CD4-positive, alpha-beta T cell treated with Interleukin-17A for 1 hour (primary cell): ENCODE measurements at places on chromosomes 1 and 21.

DNA sequence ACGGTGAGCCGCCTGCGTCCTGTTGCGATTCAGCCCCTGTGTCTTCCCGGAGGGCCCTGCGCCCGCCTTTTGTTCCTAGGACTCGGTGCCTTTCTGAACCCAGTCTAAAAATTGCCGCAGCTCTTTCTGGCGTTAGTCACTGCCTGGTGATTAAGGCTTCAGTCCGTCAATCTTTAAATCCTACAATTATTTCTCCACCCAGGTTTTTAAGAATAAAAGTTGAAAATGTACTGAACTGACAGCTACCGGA is 16.2 kb upstream of the PDXK start:
- DNase-seq, result no peak

- no peak for DNase-seq
Measured at GRCh38 chr1:154707901-154708463, 100.0 kb upstream of the ADAR start.

- no peak for DNase-seq
Measured at GRCh38 chr1:180117764-180118116, 36.9 kb upstream of the QSOX1 start.

GRCh38 chr1:52544665-52545525 is 8.0 kb downstream of the TUT4 start:
- DNase-seq, result no peak

DNA sequence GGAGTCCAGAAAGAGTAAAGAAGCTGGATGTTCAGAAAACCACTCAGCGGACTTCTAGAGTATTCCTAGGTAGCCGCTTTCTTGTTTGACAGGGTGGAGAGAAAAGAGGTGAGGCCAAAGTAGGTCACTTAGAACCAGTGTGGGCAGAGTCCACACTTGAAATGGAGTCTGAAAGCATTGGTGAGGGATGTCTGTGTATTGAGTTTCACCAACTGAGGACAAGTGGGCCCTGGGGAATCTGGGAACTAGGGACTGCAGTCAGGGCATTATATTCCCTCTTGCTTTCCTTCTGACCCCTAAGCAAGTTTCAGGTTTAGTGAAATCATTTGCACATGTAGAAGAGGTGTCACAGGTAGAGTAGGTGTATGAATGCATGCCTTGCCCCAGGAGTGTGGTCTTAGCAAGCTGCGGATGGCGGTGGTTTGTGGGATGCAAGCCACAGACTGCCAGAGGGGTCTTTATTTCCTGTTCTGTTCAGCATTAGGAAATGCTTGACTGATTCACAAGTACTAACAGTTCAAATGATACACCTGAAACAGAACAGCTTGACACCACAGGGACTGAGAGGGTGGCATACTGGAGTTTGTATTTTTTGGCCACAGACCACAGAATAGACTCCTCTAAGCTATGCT is 1.1 kb upstream of the GNG12 start:
- no peak for DNase-seq

DNA sequence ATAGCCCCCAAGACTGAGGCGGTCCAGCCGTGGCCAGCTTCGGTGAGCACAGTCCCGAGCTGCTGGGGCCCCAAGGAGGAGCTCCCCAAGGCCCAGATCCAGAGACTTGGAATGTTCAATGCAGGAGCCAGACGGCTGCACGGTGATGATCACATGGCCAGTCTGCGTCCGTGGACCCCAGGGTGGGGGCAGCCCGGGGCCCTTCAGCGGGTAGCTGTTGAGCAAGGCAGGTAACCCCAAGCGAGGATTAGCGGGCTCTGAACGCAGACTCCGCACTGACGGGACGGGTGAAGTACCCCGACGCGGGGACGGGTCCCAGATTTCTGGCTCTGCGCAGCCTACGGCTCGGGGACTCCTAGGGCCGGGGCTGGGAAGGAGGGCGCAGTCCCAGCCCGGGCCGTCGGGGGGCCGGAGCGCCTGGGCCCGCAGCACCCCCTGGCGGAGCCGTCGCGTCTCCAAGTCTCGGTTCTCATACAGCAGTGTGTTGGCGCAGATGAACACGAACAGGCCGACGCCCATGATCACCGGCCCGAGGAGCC is 2.7 kb downstream of the TMEM200B start:
- peak; percentile 66 for DNase-seq

DNA sequence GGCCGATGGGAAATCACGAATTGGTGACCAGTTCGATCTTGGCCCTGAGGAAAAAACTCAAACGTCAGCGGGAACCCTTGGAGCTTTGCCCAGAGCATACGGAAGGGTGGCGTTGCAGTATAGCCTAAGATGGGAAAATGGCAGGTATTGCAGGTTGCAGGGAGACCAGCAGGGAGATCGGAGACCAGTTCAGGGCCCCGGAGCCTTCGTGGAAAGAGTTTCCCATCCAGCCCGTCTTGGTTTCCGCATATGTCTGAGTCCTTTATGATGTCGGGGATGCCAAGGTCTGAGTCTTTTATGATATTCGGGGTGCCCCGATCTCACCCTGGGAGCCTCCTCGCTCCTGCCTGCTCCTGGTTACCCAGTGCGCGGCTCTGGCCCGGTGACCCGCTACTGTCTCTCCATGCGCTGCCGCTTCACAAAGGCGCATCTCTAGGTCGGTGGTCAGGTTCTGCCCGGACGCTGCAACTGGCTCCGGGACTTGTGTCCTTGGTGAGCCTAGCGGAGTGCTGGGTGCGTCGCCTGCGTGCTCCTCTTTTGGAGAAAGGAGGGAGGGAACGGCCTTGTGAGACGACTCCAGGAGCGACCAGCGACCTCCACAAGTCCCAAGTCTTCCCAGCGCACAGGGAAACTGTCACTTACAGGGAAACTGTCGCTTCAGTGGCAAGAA is 94.2 kb downstream of the PRKAB2 start:
- no peak for DNase-seq

- DNase-seq, result no peak
Measured at GRCh38 chr1:30928789-30929134, 20.2 kb upstream of the SDC3 start.
